Osteocyte (in vitro differentiated cells): ENCODE measurements at places on chromosomes 6 and 20. TPM values are rescaled to one million over a fixed set of nuclear protein-coding genes. Genes with fewer than 3 reads are reported as not detected.

DNA sequence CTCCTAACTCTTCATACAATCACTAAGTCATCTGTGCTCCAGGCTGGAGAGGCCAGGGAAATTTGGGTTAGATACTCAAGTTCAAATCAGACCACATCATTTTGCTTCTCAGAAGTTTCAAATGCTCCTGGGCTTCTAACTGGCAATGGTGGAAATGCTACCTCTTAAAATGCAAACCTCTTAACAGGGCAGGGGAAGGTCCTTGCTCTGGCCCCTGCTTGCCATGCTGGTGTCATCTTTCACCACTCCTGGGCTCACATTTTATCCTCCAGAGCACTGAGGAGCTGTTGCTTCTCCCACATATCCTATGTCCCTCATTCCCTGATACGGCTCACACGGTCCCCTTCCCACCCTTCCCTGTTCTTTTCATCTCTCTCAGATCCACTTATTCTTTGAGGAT, 41.8 kb upstream of the NT5E start:
- no peak overlapping the region for H3K27ac ChIP-seq
- no peak overlapping the region for H3K4me3 ChIP-seq
- no peak for DNase-seq
- H3K36me3 ChIP-seq, result no peaks in the 10 kb centered on the region
- no peaks in the 10 kb centered on the region for H3K27me3 ChIP-seq

Gene LY6G6C
- total RNA-seq, result not detected in 2 replicates

Gene C6orf62
- 79.6 and 79.7 TPM in 2 replicates for total RNA-seq

- no peaks in the 10 kb centered on the region for H3K27me3 ChIP-seq
- H3K27ac ChIP-seq, result peak within 1 kb of the TSS; percentile 97
- DNase-seq, result peak; percentile 95
- H3K4me1 ChIP-seq, result peaks cover 54% of the 10 kb centered on the region
- peak within 1 kb of the TSS; percentile 97 for H3K4me3 ChIP-seq
- peaks cover 22% of the 10 kb centered on the region for H3K36me3 ChIP-seq
These were observed at the start of gene RING1 for GRCh38 chr6:33208091-33208967. TSS of gene RING1 (plus strand) at chr6:33208500. CDS start at chr6:33208823, 323 bp downstream.

GRCh38 chr6:137175868-137176245, 2.4 kb upstream of the IL22RA2 start:
- DNase-seq, result no peak
- no peaks in the 10 kb centered on the region for H3K4me1 ChIP-seq
- no peak overlapping the region for H3K4me3 ChIP-seq
- no peak overlapping the region for H3K27ac ChIP-seq

GRCh38 chr20:14955399-14955798, 618.0 kb upstream of the FLRT3 start:
- H3K36me3 ChIP-seq, result no peaks in the 10 kb centered on the region
- no peak overlapping the region for H3K27ac ChIP-seq

Gene TREML2
- not detected in 2 replicates for total RNA-seq

DNA sequence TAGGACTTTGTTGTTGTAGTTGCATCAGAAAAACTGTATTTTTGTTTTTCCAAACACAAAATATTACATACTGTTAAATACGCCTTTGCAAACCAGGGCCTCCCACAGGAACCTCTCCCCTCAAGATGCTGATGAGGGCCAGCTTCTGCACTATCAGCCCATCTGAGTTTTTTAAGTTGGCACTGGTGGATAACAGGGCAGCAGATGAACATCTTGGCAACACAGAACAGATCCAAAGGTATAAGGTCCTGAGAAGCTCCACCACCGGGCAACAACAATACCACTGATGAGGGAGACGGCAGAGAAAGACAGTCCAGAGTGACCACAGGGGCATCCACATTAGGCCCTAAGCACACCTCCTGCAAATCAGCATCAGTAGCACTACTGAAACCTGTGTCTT, 177.7 kb downstream of the DLL1 start:
- H3K4me3 ChIP-seq, result no peak overlapping the region
- H3K36me3 ChIP-seq, result no peaks in the 10 kb centered on the region
- H3K4me1 ChIP-seq, result no peaks in the 10 kb centered on the region
- no peaks in the 10 kb centered on the region for H3K27me3 ChIP-seq
- no peak overlapping the region for H3K27ac ChIP-seq
- peak; percentile 25 for DNase-seq
